ENCODE measurements at places on chromosomes 1 and 21. TPM values are rescaled to one million over a fixed set of nuclear protein-coding genes. Genes with fewer than 3 reads are reported as not detected.

DNA sequence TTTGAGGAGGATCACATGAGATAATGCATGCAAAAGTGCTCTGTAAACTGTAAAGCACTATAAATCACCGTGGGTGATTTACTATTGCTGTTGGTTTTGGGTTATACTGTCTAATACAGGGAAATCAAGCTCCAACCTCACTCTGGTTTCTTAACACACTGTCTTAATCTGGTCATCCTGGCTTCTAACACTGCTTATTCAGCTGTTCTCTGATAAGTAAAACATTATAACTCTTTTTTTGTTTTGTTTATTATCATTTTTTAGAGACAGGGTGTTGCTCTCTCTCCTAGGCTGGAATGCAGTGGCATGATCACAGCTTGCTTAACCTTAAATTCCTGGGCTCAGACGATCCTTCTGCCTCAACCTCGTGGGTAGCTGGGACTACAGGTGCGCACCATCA lies 21.9 kb upstream of the LSM10 start:
- no peak for DNase-seq

DNA sequence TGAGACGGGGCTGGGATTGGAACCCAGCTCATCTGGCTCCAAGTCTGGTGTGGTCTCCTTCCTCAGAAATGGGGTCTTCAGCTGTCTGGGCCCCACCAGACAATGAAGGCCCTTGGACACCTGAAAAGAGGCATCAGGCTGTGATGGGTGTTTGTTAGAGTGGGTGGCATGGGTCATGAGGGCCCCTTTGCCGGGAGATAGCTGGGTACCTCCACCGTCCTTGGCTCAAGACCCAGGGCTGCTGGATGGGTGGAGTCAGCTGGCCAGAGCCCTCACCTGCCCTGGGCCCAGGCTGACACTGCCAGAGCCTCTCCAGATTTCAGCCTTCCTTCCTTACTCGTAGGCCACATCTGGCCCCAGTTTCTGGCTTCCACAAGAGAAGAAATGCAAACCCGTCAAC lies 13.4 kb upstream of the TTC22 start:
- no peak for DNase-seq

GRCh38 chr21:36395353-36396111 lies 10.3 kb downstream of the CHAF1B start:
- no peak for DNase-seq

The A3GALT2 gene
- total RNA-seq: not detected

The OR2AJ1 gene
- total RNA-seq: not detected

The RYR2 gene
- 1.0 TPM for total RNA-seq

The GPR161 gene
- 7.8 TPM for total RNA-seq

The DAB1 gene
- total RNA-seq: not detected

DNA sequence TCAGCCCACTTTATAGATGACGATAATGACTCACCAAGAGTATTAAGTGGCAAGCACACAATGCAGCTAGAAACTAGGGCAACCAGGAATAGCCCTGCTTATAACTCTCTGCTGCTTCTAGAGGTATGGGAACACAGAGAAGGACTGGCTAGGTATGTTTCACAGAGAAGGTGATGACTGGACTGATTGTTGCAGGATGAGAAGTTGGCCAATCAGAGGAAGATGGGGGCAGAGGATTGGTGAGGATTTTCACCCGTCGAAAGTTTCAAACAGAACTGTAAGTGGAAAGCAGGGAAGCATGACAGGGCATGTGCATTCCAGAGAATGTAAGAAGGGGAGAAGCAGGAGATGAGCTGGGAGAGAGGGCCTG lies 222.4 kb upstream of the JUN start:
- no peak for DNase-seq

DNA sequence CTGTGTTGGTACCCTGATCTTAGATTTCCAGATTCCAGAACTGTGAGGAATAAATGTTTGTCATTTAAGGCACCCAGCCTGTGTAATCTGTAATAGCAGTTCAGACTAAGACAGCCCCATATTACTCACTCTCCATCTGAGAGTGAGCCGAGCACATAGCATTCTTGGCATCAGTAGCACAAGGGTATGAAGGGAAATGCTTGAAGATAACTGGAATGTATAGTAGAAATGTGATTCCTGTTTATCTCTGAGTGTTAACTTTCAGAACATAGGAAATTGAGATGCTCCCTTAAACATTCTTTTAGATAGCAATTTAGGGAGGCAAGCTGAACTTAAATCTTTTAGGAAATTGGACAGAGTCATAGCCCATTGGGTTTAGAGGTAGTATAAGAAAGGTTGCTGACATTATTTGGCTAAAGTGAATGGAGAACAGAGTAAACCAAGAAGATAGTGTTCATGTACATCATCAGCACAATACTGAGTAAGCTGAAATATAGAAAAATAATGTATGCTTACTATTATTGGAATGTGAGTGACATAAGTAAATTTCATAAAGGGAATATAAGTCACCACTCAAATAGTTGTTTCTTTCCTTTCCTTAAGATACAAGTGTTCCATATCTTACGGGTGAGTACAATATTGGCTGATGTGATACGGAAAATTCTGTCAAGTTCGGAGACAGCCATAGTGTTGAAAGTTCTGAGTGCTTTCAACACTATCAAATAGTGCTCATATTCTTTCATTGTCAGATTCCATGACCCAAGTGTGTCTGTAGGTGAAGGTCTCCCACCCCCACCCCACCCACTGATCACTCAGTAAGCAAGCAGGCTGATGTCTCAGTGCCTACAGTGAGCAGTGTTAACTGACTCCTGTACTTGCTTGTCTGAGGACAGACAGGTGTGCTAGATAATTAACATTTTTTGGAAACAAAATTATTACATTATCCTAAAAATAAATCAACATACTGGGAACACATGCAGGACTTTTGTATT lies 73.7 kb downstream of the LRRC8D start:
- DNase-seq: no peak

The RIMKLA gene
- 11.5 TPM for total RNA-seq

- DNase-seq: no peak
These were observed 7.2 kb downstream of the OVGP1 start for GRCh38 chr1:111420377-111420776.

DNA sequence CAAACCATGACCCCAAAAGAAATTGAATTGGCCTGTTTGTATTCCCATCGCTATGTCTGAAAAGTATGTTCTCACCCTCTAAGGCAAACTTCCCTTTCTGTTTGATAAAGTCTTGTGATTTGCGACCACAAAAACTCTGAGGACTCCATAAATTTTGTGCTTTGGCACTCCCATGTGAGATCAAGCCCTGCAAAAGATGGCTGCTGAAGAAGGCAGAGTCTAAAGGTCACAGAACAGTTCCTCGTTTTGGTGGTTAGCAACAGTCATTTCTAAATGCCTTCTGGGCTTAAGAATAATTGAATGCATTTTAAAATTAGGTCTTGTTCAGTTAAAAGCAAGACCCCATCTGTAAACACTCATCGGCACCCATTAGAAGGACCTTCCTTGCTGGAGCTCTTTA lies 441.6 kb downstream of the OMA1 start:
- no peak for DNase-seq

The SLFNL1 gene
- not detected for total RNA-seq

The SEC16B gene
- total RNA-seq: 25.5 TPM

The NPHS2 gene
- total RNA-seq: not detected

DNA sequence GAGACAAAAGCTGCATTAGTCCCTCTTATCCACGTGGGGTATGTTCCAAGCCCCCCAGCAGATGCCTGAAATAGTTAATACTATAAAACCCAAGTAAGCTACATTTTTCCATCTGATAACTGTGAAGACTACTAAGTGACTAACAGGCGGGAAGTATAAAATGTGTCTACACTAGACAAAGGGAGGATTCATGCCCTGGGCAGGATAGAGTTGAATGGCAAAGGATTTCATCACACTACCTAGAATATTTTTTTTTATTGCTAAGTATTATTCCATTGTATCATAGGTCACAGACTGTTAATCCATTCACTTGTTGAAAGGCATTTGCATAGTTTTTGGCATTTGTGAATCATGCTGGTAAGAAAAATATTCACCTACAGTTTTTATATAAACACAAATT lies 26.4 kb upstream of the CFHR4 start:
- DNase-seq: no peak

GRCh38 chr1:115648717-115649691 lies 7.2 kb downstream of the VANGL1 start:
- DNase-seq: no peak
